ENCODE measurements at places on chromosomes 6 and 20.

DNA sequence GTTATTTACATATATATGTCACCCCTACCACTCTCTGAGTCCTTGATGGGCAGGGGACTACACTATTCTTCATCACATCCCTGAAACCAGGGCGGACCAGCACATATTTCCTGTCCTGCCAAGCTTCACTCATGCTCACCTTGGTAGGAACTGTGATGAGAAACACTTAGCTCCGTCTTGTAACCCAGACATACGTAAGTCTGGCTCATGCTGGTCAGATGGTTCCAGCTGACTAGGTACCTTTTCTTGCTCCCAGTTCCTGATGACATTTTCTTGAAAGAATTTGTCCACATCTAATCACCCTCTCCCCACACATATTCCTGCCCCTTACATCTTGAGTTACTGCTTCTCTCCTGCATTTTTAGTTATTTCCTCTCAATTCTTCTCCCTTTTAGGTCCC lies 122.2 kb upstream of the MYLIP start:
- DNase-seq: no peak

DNA sequence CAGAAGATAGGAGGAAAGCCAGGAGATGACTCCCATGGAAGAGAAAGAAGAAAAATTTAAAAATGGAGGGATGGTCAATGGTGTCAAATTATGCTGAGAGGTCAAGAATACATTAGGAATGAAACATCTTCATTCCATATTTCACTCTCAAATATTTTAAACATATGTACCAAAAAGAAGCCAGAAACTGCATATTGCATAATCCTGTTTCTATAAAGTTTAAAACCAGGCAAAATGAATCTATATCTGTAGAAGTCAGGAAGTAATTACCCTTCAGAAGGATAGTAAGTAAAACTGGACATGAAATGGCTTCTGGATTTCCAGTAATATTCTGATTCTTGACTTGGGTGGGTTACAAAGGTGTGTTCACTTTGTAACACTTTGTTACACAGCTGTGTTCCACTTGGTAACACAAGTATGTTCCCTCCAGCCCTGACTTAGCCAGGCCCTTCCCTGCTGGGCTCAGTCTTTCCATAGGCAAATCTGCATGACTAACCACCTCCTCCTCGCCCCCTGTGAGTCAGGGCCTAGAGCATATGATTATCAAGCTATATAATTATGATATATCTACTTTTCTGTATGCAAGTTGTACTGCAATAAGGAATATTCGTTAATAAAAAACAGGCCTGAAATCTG lies 20.2 kb upstream of the C6orf141 start:
- no peak for DNase-seq

GRCh38 chr6:163338671-163339405 lies 75.7 kb upstream of the QKI start:
- DNase-seq: peak; percentile 4

DNA sequence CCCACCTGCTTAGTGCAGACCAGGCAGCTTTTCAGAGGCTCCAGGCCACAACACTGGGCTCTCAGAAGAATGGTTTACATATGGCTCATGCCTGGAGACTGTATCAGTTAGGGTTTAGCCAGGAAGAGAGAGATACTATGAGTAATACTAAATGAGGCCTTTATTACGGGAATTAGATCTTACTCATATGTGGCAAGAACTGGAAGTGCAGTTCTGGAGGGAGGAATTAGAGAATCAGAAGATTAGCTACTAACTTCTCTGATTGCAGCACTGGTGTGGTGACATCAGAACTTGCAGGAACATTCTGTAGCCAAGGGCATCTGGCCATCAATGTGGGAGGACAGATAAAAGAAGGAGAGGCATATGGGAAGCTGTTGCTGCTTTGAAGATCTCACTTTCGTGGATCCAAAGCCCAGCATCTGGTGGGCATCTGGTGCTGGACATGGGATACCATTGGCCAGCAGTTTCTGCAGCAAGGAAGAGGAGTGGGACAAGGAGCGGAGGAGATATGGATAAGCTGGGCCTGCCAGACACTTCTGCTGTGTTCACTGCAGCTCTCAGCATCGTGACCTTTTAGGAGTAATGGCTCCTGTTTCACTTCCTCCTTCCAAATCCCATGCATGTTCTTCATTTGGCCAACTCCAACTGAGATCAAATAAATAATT lies 248.5 kb downstream of the BTBD3 start:
- peak; percentile 1 for DNase-seq

DNA sequence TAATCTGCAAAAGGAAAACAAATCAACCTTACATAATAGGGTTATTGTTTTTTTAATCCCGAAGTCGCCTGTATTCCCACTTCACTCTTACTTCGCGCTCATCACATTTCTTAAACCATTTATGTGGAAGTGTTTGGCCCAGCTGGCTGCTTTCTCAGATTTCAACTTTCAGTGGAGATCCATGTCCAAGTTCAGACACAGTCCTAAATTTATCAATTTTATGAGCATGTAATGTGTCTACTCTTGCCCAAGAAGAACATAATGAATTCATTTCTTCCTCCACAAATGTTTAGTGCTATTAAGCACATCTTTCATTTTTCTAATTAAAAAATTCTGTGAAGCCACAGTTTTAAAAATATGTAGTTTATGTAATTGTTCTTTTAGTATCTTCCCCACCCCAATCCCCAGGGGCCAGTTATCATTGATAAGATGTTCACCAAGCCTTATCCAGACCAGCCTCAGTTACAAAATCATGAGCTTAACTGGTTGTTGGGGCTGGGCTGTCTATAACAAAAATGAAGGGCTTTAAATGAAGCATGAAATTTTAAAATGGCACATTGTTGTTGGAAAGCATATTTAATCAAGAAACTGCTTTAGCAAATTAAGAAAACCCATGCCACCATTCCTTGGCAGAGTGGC lies 151.7 kb downstream of the UST start:
- DNase-seq: no peak

DNA sequence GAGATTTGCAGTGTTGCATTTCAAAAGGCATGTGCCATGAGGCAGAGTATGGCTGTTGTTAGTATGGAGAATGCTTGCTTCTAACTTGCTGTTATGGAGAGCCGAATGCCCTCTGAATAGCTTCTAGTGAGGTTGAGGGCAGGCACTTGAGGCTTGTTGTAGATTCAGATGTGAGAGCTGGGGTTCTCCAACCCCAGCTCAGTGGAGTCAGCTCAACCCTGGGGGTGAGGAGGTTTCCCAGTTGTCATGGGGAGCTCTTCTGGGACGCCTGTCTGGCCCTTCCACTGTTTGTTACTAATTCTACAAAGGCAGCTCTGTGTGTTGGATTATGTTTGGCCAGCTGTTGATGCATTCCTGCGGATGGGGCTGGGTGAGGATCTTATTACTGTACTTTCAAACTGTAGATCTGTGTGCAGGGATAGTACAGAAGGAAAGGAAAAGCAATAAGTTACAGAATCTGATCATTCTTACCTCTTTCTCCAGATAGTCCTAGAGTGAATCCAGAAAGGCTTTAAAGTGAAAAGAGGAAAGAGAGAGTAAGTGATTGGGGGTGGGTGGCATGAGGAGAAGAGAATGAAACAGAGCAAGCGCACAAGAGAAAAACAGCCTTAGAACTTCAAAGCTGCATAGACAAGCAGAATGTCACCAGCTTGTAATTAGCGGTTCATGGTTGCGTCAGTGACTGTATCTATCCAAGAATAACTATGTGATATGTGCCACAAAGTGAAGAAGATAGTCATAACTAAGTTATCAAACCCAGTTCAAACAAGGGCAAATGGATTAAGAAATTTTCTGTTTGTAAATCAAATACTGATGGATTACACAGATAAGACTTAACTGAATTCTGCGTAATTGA lies 148.7 kb downstream of the PRL start:
- peak; percentile 85 for DNase-seq

DNA sequence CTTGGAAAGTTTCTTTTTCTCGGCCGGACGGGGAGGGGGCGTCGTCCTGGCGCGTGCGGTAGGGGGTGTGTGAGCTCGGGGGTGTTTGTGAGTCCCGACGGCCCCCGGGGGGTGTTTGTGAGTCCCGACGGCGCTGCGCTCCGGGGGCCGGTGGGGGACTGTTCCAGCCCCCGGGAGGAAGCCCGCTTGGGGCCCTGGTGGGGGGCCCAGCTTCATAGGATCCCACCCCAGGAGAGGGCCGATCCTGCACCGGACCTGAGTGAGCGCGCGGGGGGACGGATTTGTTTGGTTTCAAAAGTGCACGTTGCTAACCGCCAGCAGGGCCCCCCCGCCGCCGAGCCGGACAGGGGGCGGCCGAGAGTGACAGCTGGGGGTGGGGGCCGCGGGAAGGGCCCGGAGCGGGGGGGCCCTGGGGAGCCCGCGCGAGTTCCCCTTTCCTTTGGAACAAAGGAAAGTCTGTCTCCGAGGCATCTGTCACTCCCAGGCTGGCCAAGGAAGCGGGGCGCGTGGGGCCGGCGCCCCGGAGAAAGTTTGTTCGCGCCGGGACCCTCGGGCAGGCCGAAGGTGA lies 485 bp downstream of the TGIF2 start:
- DNase-seq: peak; percentile 11

GRCh38 chr6:72524011-72524645 lies 97.7 kb upstream of the KCNQ5 start:
- DNase-seq: no peak

- no peak for DNase-seq
Observed at GRCh38 chr20:61321481-61321880, 69.4 kb downstream of the CDH4 start.

GRCh38 chr20:45163083-45163803 lies 11.5 kb upstream of the PI3 start:
- no peak for DNase-seq
